ENCODE measurements at places on chromosomes 7 and 10. TPM values are rescaled to one million over a fixed set of nuclear protein-coding genes. Genes with fewer than 3 reads are reported as not detected.

SPDYE9 gene
- not detected for polyA plus RNA-seq

TRIM73 gene
- not detected for polyA plus RNA-seq

STEAP4 gene
- polyA plus RNA-seq, result 0.88 TPM

BAMBI gene
- polyA plus RNA-seq, result 17.8 TPM

ERV3-1 gene
- 4.3 TPM for polyA plus RNA-seq

GRCh38 chr7:48035301-48035966, at the start of gene C7orf57:
Gene C7orf57, plus strand, starts transcription at chr7:48035543. Its CDS starts 766 bp downstream, at chr7:48036309.
- H3K27ac ChIP-seq, result no peak within 1 kb of the TSS
- H3K4me3 ChIP-seq, result peak within 1 kb of the TSS; percentile 48
- no peaks in the 10 kb centered on the region for H3K4me1 ChIP-seq
- peaks cover 22% of the 10 kb centered on the region for H3K27me3 ChIP-seq
- no peaks in the 10 kb centered on the region for H3K36me3 ChIP-seq
- peak; percentile 87 for DNase-seq

LEP gene
- polyA plus RNA-seq, result 0.36 TPM

GRCh38 chr10:35552650-35553342, 52.3 kb upstream of the GJD4 start:
- no peak overlapping the region for H3K4me3 ChIP-seq
- DNase-seq, result no peak
- H3K27ac ChIP-seq, result no peak overlapping the region
- no peaks in the 10 kb centered on the region for H3K4me1 ChIP-seq
- peaks cover 5% of the 10 kb centered on the region for H3K36me3 ChIP-seq

All from fibroblast of lung (primary cell).